Fibroblast of skin of right biceps (primary cell): ENCODE measurements at places on chromosomes 1 and 21.

GRCh38 chr1:86507935-86508582, 38.8 kb upstream of the CLCA4 start:
- peak; percentile 44 for DNase-seq

GRCh38 chr1:33302325-33302724, 18.6 kb downstream of the A3GALT2 start:
- DNase-seq = no peak

DNA sequence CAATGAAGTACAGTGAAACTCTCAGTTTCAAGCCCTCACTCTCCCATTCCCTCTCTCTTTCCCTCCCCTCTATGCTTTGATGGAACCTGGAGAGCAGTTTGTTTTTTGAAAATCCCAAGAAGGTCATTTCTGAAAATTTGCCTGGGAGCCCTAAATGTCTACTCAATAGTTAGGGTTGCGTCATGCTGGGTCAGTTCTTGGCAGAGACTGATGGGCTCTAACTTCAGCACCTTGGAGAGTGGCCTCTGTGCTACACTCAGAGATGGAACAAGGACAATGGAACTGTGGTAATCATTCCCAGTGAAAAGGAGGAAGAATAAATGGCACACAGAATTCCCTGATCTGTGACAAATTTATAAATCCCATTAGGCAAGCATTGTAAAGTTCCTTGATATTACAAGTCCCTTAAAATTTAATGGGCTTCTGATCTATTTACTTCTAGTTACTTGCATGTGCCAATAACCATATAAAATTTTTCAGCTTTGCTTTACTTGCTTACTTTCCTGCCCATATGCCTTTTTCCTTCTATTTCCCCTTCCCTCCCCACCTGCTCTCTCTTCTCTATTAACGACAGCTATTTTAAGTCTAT, 182.9 kb upstream of the KCND3 start:
- peak; percentile 25 for DNase-seq

- DNase-seq = peak; percentile 37
These were observed 468.2 kb upstream of the VAMP3 start for GRCh38 chr1:7302873-7303272.

GRCh38 chr1:14948112-14948652, 205.4 kb upstream of the TMEM51 start:
- no peak for DNase-seq

- no peak for DNase-seq
These were observed 144.1 kb downstream of the PCP4 start for GRCh38 chr21:40011371-40011770.

DNA sequence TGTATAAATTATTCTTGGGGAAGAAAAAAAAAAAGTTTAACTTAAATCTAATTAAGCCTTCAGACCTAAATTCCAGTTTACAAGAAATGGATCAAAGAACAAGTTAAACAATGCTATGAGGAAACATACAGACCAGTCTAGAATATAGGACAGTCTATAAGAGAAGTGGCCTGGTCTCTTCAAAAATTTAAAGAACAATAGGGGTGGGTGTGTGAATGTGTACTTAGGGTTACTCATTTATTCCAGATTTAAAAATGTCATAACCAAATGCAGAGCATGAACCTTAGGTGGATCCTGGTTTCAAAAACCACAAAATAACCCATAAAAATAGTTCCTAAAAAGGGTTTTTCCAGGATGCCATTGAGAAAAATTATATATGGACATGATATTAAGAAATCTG, 21.8 kb upstream of the SYNJ1 start:
- DNase-seq = no peak

DNA sequence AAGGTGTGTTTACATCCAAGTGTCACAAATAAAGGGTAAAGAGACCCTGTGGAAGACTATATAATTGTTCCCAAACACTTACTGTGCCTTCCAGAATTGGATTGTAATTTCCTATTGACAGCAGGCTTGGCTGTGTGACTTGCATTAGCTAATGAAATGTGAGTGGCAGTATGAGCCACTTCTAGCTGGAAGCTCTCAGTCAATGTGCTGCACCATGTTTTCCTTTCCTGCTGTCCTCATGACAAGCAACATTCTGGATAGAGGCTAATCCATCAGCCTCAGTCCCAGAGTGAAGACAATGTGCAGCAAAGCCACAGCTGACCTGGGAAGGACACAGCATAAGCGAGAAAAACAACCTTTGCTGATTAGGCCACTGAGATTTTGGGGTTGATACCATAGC, 5.9 kb upstream of the FOXJ3 start:
- DNase-seq = no peak

GRCh38 chr1:67740543-67740942, 55.5 kb downstream of the GADD45A start:
- DNase-seq = no peak

DNA sequence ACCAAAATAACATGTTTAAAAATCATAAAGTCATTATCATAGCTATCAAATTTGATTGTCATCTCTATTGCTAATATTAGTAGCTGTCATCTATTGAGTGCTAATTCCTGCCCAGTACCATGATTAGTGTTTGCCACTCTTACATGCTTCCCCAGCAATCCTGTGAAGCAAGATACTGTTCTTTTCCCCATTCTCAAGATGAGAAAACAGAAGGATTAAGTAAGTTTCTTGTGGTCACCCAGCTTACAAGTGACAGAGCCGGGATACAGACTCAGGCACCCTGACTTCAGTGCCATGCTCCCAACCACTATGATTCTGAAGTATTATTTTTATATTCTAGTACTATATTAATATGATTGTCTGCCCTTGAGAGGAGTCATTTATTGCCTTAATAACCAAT, 36.5 kb downstream of the LRRC8C start:
- DNase-seq = no peak

- no peak for DNase-seq
These were observed 40.8 kb upstream of the A3GALT2 start for GRCh38 chr1:33361532-33362235.

DNA sequence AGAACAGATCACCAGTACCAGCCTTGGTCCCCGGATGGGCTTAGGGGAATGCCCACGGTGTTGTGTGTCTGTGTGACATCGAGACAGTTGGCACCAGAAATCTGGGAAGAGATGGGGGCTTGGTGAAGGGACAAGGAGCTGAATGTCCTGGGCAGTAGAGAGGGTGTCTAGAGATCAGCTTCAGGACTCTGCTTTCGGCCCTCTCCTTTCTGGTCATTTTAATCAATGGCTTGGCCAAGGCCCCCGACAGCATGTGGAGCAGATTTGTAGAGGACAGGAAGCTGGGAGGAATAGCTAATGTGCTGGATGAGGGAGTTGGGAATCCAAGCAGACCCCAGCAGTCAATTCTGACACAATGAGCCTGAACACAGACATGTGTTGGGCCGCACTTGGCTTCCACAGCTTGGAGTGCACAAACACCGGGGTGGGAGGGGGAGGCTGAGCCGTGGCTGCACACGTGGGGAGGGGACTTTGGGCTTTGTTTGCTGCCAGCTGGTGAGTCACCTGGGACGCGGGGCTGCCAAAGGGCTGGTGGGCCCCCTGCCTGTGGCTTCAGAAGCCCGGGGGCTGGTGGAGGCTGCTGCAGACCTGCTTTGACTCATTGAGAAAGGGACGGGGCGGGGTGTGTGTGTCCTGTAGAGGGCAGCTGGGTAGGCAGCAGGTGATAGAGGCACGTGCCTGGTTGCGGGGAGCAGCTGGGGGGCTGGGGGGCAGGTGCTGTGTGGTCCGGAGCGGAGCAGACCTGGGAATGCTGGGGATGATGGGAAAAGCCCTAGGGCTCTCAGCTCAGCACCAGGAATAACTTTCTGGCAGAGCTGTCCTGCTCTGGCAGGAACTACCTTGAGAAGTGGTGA, 20.9 kb downstream of the SLC1A7 start:
- peak; percentile 76 for DNase-seq

DNA sequence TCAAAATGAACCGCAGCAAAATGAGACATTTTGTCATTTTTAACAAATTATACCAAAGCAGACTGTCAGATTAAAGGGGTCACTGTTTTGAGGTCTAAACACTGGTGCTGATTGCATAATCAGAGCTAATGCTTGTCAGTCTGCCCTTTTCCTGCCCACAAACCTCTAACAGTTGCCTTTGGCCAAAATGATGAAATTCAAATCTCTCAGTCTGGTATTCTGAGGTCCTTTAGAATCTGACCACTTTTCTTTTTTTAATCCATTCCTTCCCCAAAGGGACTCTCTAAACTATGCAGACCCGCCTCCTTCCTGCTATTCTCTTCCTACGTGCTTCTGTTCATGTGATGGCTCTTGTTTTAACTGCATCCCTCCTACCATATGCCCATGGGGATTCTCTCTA, 145.2 kb upstream of the SPATA6 start:
- DNase-seq = peak; percentile 55

GRCh38 chr1:108897865-108898720, 21.3 kb downstream of the GPSM2 start:
- DNase-seq = peak; percentile 65

GRCh38 chr1:39632682-39633417, 6.6 kb downstream of the HEYL start:
- DNase-seq = peak; percentile 28

DNA sequence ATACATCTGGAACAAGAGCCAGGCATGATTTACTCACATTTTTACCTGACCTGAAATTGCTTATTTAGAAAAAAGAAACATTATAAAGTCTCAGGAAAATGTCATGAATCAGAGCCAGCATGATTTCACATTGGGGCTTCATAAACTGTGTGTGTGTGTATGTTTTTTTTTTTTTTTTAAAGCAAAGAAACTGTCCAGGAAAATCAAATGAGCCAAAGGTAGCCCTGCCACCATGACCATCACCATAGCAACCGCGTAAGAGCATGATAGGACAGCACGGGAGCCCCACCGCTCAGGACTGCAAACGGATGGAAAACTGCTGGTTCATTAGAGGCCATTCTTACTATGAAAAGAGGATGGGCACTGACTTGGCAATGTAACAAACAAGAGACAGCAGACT, 139.2 kb downstream of the NTMT2 start:
- DNase-seq = no peak

GRCh38 chr1:240193679-240194078, 102.0 kb downstream of the FMN2 start:
- peak; percentile 18 for DNase-seq

DNA sequence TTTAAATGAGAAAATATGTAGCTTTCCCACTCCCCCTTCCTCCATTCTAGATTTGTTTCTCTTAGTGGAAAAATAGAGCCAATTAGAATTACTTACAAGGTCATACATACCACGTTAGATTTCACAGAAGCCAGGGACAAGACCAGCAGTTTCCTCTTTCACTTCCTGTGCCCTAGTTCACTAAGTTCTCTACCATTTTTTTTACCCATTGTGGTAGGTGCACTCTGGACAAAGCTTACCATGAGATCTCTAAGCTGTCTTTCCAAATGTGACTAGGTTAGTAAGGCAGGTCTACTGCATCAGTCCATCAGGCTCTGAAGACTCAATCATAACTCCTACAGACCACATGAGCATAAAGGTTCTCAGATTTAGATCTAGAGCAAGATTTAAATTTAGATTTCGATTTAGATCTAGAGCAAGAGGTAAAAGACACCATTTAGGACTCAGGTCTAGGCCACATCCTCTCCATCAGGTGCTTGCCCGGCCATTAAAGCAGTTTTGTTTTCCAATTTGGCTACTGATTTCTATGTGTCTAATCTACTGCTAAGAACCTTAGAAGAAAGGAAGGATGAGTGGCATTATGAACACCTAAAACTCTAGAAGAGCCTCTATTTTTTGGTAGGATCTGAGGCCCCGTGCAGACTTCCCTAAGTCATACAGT, 235.3 kb downstream of the FAF1 start:
- DNase-seq = no peak

- no peak for DNase-seq
These were observed 20.8 kb downstream of the EYA3 start for GRCh38 chr1:28067523-28068090.

GRCh38 chr1:24316645-24317044, 2.5 kb upstream of the GRHL3 start:
- no peak for DNase-seq

- peak; percentile 68 for DNase-seq
These were observed 17.2 kb downstream of the VCAM1 start for GRCh38 chr1:100736746-100737145.

DNA sequence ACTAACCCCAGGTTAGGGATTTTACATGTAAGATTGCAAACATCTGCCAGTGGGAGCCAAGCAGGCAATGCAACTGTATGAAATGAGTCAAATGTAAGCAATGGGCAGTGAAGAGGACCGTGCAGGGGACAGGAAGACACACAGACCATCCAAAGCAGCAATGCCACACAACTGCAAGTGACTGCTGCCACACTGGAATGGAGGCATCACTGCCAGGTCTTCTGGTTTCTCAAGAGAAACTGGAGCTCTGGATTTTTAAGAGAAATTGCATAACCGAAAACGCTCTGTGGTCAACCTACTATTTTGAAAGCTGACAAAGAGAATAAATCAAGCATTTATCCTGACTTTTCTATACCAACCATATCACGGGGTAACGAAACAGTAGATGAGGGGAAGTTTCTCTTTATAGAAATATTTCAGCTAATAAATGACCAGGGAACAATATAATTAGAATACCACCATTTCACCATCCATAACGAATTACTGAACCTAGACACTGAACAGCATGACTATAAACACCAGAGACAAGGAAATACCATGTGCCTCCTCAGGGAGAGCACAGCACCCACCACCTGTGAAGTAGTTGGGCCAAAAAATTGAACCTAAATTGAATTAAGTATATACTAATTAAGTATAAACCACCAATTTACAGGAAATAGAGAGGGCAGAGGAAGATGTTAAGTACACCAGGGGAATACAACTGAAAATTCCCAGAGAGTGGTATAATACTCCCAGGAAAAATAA, 4.4 kb downstream of the AK2 start:
- peak; percentile 4 for DNase-seq

GRCh38 chr1:8147956-8148355, 121.8 kb upstream of the ERRFI1 start:
- DNase-seq = no peak

- no peak for DNase-seq
These were observed 220.1 kb upstream of the SAMSN1 start for GRCh38 chr21:14766241-14766640.

- DNase-seq = no peak
These were observed 266.0 kb downstream of the PTPRU start for GRCh38 chr1:29502225-29502910.

DNA sequence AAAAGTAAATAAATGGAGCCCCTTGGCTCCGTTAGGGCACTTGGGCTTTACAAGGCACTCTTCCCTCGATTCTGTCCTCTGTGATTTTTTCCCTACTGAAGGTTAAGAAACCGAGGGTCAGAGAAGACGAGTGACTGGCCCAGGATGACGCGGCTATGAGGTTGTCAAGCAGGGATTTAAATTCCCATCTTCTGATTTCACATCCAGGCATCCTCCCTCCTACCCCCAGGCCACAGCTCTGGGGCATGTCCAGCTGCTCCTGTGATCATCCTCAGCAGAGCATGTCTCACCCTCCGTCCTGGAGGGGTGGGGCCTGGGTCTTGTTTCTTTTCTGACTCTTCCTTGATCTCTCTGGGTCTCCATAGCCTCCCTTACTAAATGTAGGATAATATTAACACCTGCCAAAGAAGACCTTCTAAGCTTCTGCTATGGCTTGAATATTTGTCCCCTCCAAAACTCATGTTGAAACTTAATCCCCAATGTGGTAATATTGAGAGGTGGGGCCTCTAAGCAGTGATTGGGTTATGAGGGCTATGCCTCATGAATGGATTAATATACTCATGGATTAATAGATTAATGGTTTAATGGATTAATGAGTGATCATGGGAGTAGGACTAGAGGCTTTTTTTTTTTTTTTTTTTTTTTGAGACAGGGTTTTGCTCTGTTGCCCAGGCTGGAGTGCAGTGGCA, 4.6 kb downstream of the CRYBG2 start:
- DNase-seq = peak; percentile 48

GRCh38 chr1:216702170-216702569, 21.1 kb downstream of the ESRRG start:
- no peak for DNase-seq
